ENCODE measurements at places on chromosomes 16 and 17.

GRCh38 chr16:85386467-85387170 is 226.5 kb upstream of the GSE1 start:
- no peak for DNase-seq

DNA sequence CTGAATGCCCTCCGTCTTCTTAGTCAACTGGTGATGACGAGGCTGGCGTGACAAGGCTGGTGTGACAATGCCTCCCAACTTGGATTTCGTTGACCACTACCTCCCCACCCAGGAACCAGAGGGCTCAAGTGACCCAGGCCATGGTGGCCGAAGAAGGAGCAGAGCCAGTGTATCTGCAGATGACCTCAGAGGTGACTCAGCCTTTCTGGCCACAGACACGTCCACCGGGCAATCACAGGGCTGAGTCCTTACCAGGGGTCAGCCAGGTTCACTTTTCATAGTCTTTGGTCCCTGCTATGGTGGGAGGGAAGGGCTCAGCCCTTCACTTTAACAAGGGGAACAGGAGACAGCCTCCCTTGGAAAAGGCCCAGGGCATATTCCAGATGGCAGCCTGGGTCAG is 116.3 kb downstream of the MAF start:
- no peak for DNase-seq

- no peak for DNase-seq
Measured at GRCh38 chr16:60655514-60656153, 1380.6 kb downstream of the CDH8 start.

GRCh38 chr16:4097826-4098240 is 18.4 kb downstream of the ADCY9 start:
- peak; percentile 96 for DNase-seq

- no peak for DNase-seq
Measured at GRCh38 chr16:79210607-79211006, 389.9 kb downstream of the MAF start.

Measured in LNCaP clone FGC (cell line).